ENCODE measurements at places on chromosomes 13 and 19. TPM values are rescaled to one million over a fixed set of nuclear protein-coding genes. Genes with fewer than 3 reads are reported as not detected.
A peak's percentile ranks its signal among the peaks of the same experiment; 100 is the strongest.

- H3K36me3 ChIP-seq = no peaks in the 10 kb centered on the region
- no peaks in the 10 kb centered on the region for H3K27me3 ChIP-seq
- no peak overlapping the region for H3K27ac ChIP-seq
- no peak for DNase-seq
- peaks cover 5% of the 10 kb centered on the region for H3K4me1 ChIP-seq
Measured at GRCh38 chr19:14022469-14022868, 5.5 kb upstream of the RLN3 start.

GRCh38 chr13:101019126-101019525 lies 344.5 kb upstream of the TMTC4 start:
- DNase-seq = no peak
- no peaks in the 10 kb centered on the region for H3K27me3 ChIP-seq
- no peak overlapping the region for H3K27ac ChIP-seq

DNA sequence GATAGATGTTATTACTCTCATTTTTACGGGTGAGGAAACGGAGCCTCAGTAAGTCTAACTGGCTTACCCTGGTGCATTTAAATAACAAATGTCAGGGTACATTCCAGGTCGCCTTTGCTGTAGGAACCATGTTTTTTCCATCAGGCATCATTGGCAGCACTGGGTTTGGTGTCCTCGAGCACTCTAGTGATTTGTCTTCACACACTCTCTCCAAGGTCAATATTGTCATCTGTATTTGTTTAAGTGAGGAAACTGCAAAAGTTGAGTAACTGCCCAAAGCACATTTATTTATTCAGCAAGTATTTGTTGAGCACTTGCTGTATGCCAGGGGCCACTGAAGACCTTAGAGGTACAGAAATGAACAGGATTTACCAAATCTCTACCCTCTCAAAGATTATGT lies 78.6 kb downstream of the DCT start:
- DNase-seq = no peak
- no peak overlapping the region for H3K4me3 ChIP-seq
- H3K4me1 ChIP-seq = peaks cover 7% of the 10 kb centered on the region
- no peaks in the 10 kb centered on the region for H3K27me3 ChIP-seq

- no peaks in the 10 kb centered on the region for H3K27me3 ChIP-seq
- no peak for DNase-seq
- H3K4me1 ChIP-seq = peaks cover 23% of the 10 kb centered on the region
- peak overlapping the region; percentile 38 for H3K27ac ChIP-seq
Measured at GRCh38 chr19:48481846-48482639, 12.9 kb downstream of the CYTH2 start.

GRCh38 chr19:39677961-39678889 lies 22.5 kb downstream of the LGALS16 start:
- H3K4me3 ChIP-seq = no peak overlapping the region
- no peaks in the 10 kb centered on the region for H3K4me1 ChIP-seq
- no peak overlapping the region for H3K27ac ChIP-seq
- peaks cover 21% of the 10 kb centered on the region for H3K27me3 ChIP-seq

DNA sequence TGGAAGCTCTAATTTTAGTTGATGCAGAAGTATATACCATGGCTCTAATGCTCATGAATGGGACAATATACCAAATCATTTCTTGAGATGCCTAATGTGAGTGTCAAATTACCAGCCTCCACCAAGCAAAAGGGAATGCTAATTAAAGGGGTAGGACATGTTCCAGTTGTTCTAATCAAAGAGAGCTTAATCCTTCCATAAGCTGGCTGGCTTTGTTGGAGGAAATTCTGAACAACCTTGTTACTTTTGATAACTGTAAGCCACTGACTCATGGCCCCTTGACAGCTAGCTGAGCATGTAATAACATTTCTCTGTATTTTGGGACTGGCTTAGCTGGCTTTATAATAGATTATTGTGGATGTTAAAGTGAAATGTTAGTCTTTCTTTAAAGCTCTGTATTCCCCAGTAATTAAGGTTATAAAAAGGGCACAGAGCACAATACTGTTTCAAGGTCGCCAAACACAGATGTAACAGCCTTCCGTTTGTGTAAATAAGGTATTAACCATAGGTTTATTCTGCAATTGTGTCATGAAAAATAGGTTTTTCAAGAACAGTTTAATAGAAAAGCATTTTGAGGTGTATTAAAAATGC lies 1194.0 kb downstream of the PCDH9 start:
- no peaks in the 10 kb centered on the region for H3K4me1 ChIP-seq
- H3K27ac ChIP-seq = no peak overlapping the region
- H3K4me3 ChIP-seq = no peak overlapping the region
- no peaks in the 10 kb centered on the region for H3K36me3 ChIP-seq
- no peaks in the 10 kb centered on the region for H3K27me3 ChIP-seq

GRCh38 chr19:1063030-1063908 lies 3.7 kb upstream of the ARHGAP45 start:
- H3K27ac ChIP-seq = no peak overlapping the region
- no peak for DNase-seq
- no peak overlapping the region for H3K4me3 ChIP-seq
- peaks cover 13% of the 10 kb centered on the region for H3K4me1 ChIP-seq

DNA sequence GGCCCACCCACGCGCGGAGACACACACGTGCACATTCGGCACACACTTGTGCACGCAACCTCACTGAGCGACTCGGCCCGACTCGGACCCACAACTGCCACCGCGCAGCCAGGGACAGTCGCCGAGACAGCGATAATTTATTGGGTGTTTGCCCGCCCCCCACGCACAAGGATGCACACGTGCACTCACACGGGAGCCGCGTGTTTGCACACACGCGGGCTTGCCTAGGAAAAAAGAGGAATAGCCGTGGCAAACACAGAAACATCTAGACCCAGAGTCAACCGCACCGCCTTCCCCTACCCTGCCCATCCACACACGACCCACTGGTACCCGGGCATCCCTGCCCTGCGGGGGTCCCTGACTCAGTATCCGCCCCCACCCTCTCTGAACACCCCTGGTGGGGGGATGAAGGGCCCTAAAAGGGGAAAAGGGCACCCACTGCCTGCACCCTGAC lies 1.1 kb upstream of the SSBP4 start:
- H3K27me3 ChIP-seq = no peaks in the 10 kb centered on the region
- DNase-seq = no peak
- peak overlapping the region; percentile 69 for H3K4me3 ChIP-seq
- H3K36me3 ChIP-seq = peaks cover under 1% of the 10 kb centered on the region

DNA sequence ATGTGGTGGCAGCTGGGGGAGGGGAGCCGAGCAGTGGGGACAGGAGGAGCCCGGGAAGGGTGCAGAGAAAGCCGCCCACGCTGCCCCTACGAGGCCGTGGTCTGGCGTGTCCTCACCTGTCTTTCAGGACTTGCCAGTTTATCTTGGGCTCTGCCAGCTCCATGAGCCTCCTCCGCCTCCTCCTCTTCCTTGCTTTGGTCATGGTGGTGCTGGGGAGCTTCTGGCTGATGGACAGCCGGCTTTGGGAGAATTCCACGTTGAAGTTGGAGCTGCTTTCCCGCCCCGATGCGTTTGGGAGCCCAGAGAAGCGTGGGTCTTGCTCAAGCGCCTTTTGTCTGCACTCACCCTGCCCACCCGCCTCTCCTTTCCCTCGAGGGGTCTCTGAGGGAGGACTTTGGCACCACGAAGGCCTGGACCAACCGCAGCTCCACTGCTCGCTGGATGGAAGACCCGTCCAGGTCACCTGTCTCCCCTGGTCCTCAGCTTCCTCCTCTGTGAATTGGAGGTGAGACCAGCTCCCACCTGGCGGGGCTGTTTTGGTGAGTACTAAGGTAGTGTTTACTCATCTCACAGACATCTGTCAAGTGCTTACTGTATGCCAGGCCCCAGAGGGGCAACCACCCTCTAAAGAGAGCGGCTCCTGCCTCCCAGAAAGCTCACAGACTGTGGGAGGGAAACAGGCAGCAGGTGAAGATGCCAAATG lies 29.7 kb upstream of the MIER2 start:
- H3K4me3 ChIP-seq = no peak overlapping the region
- peaks cover 4% of the 10 kb centered on the region for H3K4me1 ChIP-seq
- peaks cover 26% of the 10 kb centered on the region for H3K27me3 ChIP-seq
- no peak overlapping the region for H3K27ac ChIP-seq

GRCh38 chr13:64073203-64073602 lies 2657.6 kb upstream of the PCDH20 start:
- DNase-seq = no peak
- no peaks in the 10 kb centered on the region for H3K27me3 ChIP-seq
- H3K27ac ChIP-seq = no peak overlapping the region

DNA sequence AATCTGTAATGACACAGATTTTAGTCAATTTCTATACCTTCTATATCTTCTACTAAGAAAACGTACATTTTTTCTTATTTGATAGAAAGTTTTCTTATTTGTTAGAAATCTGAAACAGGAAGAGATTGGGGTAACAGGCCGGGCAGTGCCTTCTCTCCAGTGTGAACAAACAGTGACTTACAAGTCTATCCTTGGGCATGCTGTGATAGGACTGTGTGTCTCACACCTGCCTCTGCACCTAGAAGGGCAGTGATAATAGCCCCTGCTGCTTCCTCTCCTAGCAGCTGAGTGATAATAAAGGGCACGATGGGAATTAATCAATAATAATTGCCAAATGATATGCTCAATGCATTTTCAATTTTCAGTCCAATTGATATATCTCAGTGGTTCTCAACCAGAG lies 1.4 kb downstream of the TMEM272 start:
- DNase-seq = no peak
- H3K27me3 ChIP-seq = peaks cover 9% of the 10 kb centered on the region
- H3K36me3 ChIP-seq = no peaks in the 10 kb centered on the region
- H3K4me3 ChIP-seq = no peak overlapping the region

DNA sequence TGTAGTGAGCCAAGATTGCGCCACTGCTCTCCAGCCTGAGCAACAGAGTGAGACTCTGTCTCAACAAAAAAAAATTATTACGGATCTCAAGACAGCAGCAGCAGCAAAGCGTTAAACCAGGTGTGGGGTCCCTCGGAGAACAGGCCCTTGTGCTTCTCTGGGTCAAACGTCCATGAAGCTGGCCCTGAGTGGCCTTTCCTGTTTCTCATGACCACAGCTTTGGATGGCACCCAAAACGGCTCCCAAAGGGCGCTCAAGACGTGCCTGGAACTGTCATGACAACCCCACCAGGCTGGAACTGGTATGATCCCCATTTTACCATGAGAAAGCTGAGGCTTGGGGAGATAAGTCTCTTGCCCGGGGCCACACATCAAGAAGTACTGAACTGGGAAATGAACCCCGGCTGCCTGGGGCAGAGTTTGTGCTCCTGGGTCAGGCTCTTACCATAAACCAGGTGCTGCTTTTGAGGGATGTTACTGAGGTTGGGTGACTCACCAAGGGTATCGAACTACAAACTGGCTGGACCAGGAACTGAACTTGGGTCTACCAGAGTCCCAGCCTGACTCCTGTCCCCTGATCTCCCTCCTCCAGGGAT lies 11.6 kb upstream of the SAMD1 start:
- no peaks in the 10 kb centered on the region for H3K4me1 ChIP-seq
- no peaks in the 10 kb centered on the region for H3K27me3 ChIP-seq
- H3K4me3 ChIP-seq = no peak overlapping the region
- DNase-seq = no peak

DNA sequence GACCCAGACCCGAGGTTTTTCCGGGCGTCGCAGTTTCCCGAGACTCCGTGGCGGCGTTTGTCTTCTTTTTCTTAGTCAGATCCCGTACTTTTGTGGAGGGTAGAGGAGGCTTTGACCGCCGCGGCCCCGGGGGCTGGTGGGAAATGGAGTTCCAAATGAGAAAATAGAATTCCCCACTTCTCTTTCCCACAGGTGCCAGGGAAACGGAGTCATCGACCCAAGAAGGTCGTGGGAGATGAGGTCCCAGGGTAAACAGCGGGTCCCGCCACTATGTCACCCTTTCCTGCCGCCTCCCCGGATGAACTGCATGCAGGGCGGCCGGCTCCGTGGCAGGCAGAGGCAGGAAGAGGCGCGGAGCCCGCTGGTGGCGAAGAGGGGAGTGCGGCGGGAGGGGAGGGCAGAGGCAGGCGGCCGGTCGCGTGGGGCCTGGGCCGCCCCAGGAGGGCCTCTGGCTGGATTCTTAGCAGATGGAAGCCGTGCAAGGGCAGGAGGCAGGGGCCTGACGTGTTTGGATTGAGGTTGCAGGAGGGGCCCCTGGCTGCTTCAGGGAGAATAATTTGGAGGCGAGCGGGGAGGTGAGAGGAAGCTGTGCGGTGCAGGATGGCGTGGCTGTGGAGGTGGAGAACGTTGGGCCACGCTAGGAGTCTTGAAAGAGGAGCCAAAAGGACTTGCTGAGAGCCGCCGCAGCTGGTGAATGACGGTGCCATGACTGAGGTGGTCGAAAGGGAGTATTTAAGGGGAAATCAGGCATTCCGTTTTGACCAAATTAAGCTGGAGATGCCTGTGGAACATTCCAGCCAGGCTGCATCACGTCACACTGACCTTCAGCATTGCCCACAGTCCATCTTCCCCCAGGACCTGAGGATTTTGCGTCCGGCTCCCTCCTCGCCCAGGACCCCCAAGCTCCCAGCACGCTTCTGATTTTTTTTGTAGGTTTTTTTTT lies 11.7 kb downstream of the CYTH2 start:
- H3K27ac ChIP-seq = no peak overlapping the region
- peaks cover 19% of the 10 kb centered on the region for H3K4me1 ChIP-seq
- no peak for DNase-seq
- peaks cover 7% of the 10 kb centered on the region for H3K36me3 ChIP-seq
- no peaks in the 10 kb centered on the region for H3K27me3 ChIP-seq

DNA sequence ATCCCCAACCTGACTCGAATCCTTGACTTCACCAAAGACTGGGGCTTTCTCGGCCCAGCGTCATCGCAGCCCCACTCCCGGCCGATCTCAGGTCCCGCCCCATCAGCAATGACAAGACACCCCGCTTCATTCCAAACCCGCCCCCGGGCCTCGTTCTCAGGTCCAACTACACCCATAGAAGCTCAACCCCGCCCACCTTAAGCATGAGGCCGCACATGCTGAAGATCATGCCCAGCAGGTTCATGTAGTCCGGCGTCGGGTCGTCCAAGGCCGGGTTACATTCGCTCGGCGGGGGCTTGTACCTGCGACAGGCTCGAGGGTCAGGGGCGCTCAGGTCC lies 2.3 kb downstream of the WDR83 start:
- peak overlapping the region; percentile 87 for H3K4me3 ChIP-seq
- peaks cover 36% of the 10 kb centered on the region for H3K4me1 ChIP-seq
- no peak for DNase-seq
- peaks cover 7% of the 10 kb centered on the region for H3K36me3 ChIP-seq
- H3K27me3 ChIP-seq = no peaks in the 10 kb centered on the region

- DNase-seq = no peak
- H3K4me1 ChIP-seq = peaks cover 17% of the 10 kb centered on the region
- H3K27me3 ChIP-seq = no peaks in the 10 kb centered on the region
- H3K36me3 ChIP-seq = no peaks in the 10 kb centered on the region
- no peak overlapping the region for H3K27ac ChIP-seq
Measured at GRCh38 chr13:20411638-20412342, 113.9 kb downstream of the CRYL1 start.

- peaks cover 15% of the 10 kb centered on the region for H3K27me3 ChIP-seq
- H3K4me3 ChIP-seq = no peak overlapping the region
- DNase-seq = no peak
- H3K27ac ChIP-seq = no peak overlapping the region
Measured at GRCh38 chr13:102972191-102972590, 94.0 kb downstream of the SLC10A2 start.

GRCh38 chr13:79352107-79352506 lies 53.9 kb downstream of the RBM26 start:
- H3K4me3 ChIP-seq = no peak overlapping the region
- peaks cover 40% of the 10 kb centered on the region for H3K36me3 ChIP-seq
- H3K27me3 ChIP-seq = no peaks in the 10 kb centered on the region

VAV1 gene
- total RNA-seq = not detected

PPM1N gene
- 0.29 TPM for total RNA-seq

PSG6 gene
- total RNA-seq = not detected
